Activated CD4-positive, CD25-positive, alpha-beta regulatory T cell treated with anti-CD3 and anti-CD28 coated beads, Interleukin-2, amount 50 U/mL, for 72 hours (primary cell): ENCODE measurements at places on chromosomes 2 and 18.

GRCh38 chr2:187783446-187783845, 229.2 kb upstream of the TFPI start:
- DNase-seq: no peak

DNA sequence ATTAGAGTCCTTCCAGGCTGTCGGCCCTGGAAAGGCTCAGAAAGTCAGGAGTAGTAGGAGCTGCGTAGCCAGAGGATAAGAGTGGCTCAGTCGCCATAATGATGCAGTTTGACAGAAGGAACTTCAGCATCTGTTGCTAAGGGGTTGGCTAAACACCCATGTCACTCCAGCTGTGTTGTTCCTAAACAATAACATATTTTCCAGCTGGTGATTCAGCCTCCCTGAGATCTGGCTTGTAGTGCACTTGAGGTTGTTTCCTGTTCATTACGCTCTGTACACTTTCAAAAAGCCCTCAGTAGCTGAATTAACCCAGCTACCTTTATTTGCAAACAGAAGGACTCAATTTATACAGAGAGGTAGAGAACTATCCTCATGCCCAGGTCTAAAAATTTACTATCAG, 39.7 kb upstream of the EPAS1 start:
- DNase-seq: no peak

DNA sequence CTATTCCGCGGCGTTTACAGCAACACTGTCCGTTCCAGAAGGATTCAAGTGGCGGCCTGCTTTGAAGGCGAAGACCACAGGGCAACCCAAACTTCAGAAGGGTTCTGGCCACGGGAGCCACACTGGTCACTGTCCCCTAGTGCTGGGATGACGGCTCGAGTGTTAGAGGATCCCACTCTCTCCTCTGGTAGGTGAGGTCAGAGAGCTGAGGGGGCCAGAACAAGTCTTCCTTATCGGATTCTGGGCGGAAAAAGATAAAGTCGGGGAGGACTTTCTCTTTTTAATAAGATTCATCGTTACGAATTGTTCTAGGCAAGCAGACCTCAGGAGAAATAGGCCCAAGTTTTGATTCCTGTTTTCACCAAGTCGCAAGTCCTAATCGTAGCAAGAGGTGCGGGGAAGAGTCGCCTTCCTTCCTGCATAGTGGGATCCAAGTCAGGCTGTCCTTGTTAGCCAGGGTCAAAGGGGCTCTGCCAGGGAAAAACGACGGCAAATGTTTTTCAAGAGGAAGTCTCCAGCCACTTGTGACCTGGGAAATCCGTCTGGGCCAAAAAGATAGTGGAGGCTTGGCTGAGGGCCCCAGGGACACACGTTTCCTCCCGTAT, 864 bp upstream of the MYL12A start:
- DNase-seq: peak; percentile 37

- DNase-seq: no peak
These were observed 29.3 kb downstream of the FAM124B start for GRCh38 chr2:224372641-224373040.

DNA sequence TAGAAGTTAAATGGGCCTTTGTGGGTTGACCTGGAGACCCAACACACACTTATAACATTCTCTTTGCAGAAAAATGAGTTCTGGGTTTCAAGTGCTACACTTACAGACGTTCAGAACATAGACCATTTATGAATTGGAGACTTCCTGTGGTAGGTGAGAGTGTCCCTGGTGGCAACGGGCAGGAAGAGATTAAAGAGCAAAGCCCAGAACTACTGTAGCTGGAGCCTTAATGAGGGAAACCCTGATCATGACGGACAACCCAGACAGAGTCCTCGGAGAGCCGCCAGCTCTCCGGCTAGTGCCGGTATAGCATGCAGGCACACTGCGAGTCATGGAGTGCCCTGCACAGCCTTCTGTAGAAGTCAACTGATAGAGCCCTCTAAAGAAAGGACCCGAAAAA, 44.5 kb upstream of the RMDN2 start:
- DNase-seq: no peak

- DNase-seq: no peak
These were observed 18.7 kb downstream of the MEMO1 start for GRCh38 chr2:31992025-31992579.

DNA sequence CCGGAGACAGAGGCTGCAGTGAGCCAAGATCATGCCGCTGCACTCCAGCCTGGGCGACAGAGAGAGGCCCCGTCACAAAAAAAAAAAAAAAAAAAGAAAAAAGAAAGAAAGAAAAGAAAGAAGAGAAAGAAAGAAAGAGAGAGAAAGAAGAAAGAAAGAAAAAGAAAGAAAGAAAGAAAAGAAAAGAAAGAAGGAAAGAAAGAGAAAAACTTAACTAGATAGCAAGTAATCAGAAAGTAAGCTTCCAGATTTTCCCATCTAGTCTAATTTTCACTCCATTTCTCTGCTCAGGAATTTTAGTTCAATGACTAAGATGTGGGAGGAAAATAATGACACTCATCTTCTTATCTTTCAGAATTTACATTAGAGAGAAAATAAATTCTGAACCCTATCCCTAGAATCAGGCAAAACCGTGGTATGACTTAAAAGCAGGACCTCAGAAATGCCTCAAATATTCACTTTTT, 2.4 kb downstream of the GFPT1 start:
- no peak for DNase-seq

GRCh38 chr18:22872900-22873537, 60.1 kb upstream of the RBBP8 start:
- no peak for DNase-seq

- no peak for DNase-seq
These were observed 317.4 kb downstream of the NBAS start for GRCh38 chr2:15243762-15244161.

DNA sequence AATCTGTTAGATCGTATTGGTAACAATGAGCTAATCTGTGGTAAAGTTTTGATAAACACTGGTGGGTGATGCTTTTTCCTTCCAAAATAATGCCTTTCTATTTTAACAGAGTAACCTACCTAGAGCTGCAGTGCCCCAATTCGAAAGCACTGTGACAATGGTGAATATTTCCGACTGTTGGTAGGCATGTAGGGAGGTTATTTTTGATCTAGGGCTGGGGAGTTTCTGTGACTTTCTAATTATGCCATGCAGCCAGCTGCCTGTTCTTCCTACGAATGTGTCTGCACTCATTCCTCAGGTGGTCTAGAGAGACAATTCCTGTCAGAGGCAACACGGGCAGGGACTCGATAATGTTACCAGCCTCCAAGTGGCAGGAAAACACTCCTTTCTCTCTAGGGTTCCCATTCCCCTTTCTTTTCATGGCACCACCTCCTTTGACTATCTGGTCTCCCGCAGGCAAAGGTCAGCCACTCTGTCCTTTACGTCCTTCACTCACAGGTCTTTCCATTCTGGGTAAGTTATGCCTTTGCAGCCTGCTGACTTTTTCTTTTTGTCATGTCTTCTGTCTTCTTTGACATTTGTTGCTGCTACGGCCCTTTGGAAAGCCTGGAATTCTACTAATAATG, 167.2 kb upstream of the MGAT5 start:
- DNase-seq: no peak

- DNase-seq: no peak
These were observed 149.0 kb downstream of the IKZF2 start for GRCh38 chr2:213002383-213002782.

GRCh38 chr2:241009601-241010530, 11.4 kb downstream of the SNED1 start:
- DNase-seq: peak; percentile 33
